ENCODE measurements at places on chromosomes 2 and 18.

DNA sequence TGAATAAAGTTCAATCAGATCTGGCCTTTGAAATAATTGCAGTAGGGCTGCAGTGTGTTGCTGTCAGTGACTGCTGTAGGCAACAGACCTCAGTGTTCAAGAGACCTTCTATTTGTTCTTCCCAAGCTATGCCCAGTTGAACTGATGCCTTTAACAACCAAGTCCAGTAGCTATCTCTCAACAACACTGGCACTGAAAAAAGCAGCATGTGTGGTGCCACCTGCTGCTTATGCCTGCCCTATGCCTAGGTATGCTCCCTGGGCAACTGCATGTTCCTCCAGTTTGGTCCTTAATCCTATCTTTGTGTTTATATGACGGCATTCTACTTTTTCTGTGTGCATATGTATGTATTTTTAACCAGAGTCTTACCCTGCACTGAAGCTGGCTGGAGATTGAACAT is 523.9 kb upstream of the MEX3C start:
- no peak for DNase-seq

DNA sequence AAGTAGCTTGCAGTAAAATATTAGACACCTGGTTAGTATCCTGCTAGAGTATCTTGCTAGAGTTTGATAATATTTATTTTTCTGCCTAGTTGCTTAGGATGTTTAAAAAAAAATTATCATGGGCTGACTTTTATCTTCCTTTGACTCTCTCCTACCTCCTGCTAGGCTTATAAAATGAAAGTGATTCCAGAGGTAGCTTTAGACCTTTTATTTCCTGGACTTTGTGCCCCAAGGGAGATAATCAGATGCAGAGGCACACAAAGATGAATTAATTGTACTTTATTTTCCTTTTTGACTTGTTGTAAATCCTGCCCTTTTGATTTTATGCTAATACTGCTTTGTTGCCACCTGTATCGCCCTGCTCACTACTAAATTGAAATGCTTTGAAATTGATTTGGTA is 130.7 kb downstream of the WDSUB1 start:
- no peak for DNase-seq

- no peak for DNase-seq
Measured at GRCh38 chr2:219457784-219458369, 23.2 kb downstream of the SPEG start.

DNA sequence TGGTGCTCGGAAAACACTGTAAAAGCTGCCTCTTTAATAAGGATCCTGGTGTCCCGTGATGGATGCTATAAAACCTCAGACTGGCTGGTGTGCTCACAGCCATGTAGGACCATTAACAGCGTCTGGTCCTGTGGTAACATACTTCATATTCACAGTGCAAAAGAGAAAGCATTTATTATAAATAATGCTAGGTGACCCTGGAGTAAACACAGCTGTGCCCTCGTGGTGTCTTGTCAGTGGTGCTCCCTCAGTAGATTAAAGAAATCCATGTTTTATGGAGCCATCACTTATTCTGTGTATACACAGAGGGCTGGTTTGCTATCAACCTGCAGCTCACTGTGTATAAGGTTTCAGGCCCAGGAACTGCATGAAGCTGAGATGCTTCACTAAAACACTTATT is 106.9 kb downstream of the CDK15 start:
- no peak for DNase-seq

DNA sequence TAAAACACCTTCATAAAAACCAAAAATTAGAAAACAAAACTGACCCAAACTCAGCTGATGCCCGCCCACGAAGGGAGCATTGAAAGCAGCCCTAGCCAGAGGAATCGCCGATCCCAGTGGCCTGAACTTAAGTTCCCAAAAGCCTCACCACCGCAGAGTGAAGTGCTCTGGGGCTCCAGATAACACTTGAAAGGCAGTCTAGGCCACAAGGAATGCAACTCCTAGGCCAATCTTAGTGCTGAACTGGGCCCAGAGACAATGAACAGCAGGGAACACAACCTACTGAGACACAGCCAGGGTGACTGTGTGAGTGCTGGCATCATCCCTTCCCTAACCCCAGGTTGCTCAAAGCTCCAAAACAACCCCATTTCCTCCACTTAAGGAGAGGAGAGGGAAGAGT is 59.6 kb upstream of the CHN1 start:
- no peak for DNase-seq

- DNase-seq: no peak
Measured at GRCh38 chr2:20200697-20201555, 24.0 kb downstream of the SDC1 start.

- no peak for DNase-seq
Measured at GRCh38 chr2:172336681-172337080, 90.7 kb upstream of the ITGA6 start.

- peak; percentile 42 for DNase-seq
Measured at GRCh38 chr18:23422751-23423418, 30.2 kb upstream of the RIOK3 start.

DNA sequence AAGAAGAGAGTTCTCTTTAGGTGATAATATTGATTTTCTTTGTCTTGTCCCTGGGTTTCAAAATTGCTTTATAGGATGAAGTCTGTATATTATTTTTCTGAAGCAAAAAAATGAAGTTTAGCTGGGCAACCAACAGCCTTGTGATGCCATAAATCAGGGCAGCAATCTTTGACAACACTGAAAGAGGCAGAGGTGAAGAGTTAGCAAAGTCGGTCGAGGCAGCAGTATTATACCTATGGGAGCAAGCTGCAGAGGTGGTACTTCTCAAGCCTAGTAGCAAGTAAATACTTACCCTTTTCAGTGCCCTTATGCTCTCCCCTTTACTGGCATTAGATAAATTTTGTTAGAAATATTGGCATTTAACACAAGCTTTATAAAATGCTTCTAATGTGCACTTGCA is 92.9 kb downstream of the NETO1 start:
- DNase-seq: no peak

- DNase-seq: peak; percentile 43
Measured at GRCh38 chr2:216606551-216607276, 26.5 kb upstream of the IGFBP2 start.

- DNase-seq: no peak
Measured at GRCh38 chr2:124838406-124838805, 813.3 kb downstream of the CNTNAP5 start.
